ENCODE measurements at places on chromosomes 7 and 10. TPM values are rescaled to one million over a fixed set of nuclear protein-coding genes. Genes with fewer than 3 reads are reported as not detected.

The CRYGN gene
- total RNA-seq = 0.25 TPM

The ODAD2 gene
- 1.5 TPM for total RNA-seq

The FGFR2 gene
- total RNA-seq = 46.7 TPM

The GSTK1 gene
- 36.9 TPM for total RNA-seq

The AZGP1 gene
- not detected for total RNA-seq

The DNAJB9 gene
- total RNA-seq = 25.8 TPM

The TSPAN15 gene
- 3.7 TPM for total RNA-seq

The AKR1C8 gene
- total RNA-seq = not detected

The FOXP2 gene
- total RNA-seq = 19.2 TPM

The WEE2 gene
- 0.49 TPM for total RNA-seq

The NPS gene
- total RNA-seq = not detected

The STK31 gene
- 17.2 TPM for total RNA-seq

The NRAP gene
- total RNA-seq = not detected

The WDR86 gene
- total RNA-seq = 51.1 TPM

The ELAPOR2 gene
- total RNA-seq = 22.4 TPM
